ENCODE measurements at places on chromosomes 7 and 10. TPM values are rescaled to one million over a fixed set of nuclear protein-coding genes. Genes with fewer than 3 reads are reported as not detected.

DNA sequence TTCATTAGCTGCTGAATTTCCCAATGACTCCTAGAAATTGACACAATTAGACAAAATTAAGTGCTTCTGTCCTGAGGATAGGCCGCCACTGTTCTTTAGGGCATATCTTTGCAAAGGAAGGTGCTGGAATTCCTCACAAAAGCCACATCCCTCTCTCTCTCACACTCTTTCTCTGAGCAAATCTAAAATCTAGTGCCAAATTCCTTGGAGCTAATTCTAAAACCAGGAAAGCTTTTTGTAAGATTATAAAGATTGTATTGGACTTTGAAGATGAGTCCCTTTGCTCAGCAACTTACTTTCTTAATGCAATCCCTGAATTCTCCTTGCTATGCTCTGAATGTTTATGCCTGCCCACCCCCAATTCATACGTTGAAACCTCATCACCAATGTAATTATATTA, 288.9 kb downstream of the KCNMA1 start:
- H3K27ac ChIP-seq: no peak overlapping the region
- H3K4me1 ChIP-seq: no peaks in the 10 kb centered on the region
- H3K27me3 ChIP-seq: no peaks in the 10 kb centered on the region
- no peak for DNase-seq

DNA sequence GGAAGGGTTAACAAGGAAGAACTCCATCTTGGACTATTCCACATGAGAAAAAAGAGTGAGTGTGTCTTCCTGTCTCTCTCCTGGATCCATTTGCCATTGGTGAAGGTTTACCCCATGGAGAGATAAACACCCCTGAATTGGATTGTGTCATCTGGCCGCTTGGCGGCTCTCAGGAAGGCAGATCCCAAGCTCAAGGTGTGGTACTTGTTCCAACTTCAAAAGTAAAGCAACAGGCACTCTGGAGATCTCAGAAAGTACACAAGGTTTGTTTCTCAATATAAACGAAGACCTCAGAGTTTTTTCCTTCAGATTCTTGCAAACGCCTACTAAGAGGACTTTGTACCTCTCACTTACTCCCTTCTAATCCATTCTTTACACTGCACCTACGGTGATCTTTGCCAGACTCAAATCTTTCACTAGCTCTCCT, 116.7 kb downstream of the REEP3 start:
- no peaks in the 10 kb centered on the region for H3K36me3 ChIP-seq
- H3K4me3 ChIP-seq: no peak overlapping the region
- H3K27ac ChIP-seq: no peak overlapping the region
- no peaks in the 10 kb centered on the region for H3K27me3 ChIP-seq
- H3K4me1 ChIP-seq: no peaks in the 10 kb centered on the region
- DNase-seq: no peak

DNA sequence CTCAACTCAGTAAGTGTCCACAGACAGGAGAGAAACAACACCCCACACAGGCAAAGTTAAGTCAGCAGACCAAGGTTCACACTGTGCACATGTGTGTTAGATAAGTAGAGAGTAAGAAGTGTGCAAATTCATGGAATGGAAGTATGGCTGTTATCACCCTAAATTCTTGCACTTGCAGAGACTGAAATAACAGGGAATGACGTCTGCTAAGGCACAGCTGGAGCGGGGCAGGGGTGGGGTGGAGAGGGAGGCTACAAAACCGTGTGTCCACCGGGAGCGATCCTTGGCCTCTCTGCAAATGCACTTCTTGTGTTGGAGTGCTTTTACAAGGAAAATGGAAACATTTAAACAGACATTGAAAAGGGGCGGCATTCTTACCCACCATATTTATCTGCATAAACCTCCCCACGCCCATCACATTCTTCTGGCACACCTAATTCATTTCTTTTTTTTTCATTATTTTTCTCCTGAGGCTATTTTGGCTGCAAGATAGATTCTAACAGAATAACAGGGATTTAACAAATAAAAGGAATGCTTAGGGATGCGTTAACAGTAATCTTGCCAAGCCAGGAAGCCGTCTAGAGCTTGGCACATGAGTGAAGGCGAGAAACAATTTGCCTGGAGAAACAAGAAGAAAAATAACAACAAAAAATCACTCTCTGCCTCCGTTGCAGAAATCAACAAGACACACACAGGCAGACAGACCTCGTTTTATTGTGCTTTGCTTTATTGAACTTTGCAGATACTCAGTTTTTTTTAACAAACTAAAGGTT, 30.1 kb downstream of the TNS3 start:
- peaks cover 30% of the 10 kb centered on the region for H3K4me1 ChIP-seq
- H3K27me3 ChIP-seq: no peaks in the 10 kb centered on the region
- no peak overlapping the region for H3K4me3 ChIP-seq
- peaks cover 11% of the 10 kb centered on the region for H3K36me3 ChIP-seq
- peak overlapping the region; percentile 40 for H3K27ac ChIP-seq

- H3K27ac ChIP-seq: no peak overlapping the region
- H3K36me3 ChIP-seq: peaks cover 87% of the 10 kb centered on the region
- H3K4me1 ChIP-seq: peaks cover 40% of the 10 kb centered on the region
Observed at GRCh38 chr7:30430276-30430675, 48.3 kb downstream of the NOD1 start.

- H3K27ac ChIP-seq: no peak overlapping the region
- peaks cover 33% of the 10 kb centered on the region for H3K4me1 ChIP-seq
- H3K4me3 ChIP-seq: no peak overlapping the region
Observed at GRCh38 chr10:97647556-97647955, 7.1 kb downstream of the PI4K2A start.

DNA sequence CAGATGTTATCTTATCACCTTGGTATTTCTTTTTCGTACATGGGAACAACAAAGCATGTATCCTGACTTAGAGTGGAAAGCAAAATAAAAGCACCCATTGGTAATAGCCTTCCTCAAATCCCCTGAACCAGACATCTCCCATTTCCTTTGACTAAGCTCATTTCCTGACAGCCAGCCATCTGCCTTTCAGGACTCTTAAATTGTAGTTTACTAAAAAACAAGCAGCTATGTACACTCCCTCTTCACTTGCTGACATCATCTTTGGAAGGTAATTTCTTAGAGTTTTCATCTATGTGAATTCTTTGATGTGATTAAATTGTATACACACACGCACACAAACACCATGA, 40.7 kb downstream of the ARL4A start:
- H3K36me3 ChIP-seq: no peaks in the 10 kb centered on the region
- H3K4me3 ChIP-seq: no peak overlapping the region
- peaks cover 15% of the 10 kb centered on the region for H3K4me1 ChIP-seq
- peak overlapping the region; percentile 71 for H3K27ac ChIP-seq
- H3K27me3 ChIP-seq: no peaks in the 10 kb centered on the region

DNA sequence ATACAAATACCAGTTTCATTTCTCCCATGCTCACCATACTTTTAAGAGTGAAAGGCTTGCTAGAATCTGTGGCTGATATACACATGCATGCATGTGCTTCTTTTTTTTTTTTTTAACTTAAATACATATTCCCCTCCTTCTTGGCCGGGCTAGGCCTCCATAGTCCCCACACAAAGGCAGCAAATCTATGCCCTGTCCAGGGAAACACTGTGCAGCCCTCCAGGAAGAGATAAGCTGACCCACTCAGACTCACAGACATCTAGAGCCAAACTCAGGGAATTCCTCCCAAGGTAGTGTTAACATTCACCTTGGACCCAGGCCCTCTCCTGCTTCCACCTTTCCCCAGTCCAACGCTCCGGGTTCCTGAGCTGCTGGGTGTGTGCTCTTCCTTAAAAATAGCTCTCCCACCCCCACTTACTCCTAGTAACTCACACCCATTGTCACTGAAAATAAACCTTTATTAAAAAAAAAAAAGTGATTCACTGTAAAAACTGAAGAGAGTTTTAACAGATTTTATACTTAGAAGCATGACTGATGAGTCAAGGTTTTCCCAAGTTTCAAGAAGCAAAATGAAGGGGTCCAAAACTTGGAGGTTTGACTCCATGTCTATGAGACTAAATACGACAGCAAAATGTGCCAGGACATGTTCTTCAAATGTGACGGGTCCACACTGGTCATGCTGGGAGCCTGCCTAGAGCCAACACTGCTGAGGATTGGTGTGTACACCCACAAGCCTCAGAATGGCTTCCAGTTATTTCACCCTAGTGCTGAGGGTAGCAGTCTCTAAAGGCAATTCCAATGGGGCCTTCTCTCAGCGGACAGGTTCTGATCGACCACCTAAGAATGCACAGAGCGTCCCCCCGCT, 159.5 kb downstream of the GLI3 start:
- H3K36me3 ChIP-seq: no peaks in the 10 kb centered on the region
- H3K27ac ChIP-seq: no peak overlapping the region
- no peak overlapping the region for H3K4me3 ChIP-seq
- peaks cover 9% of the 10 kb centered on the region for H3K4me1 ChIP-seq

DNA sequence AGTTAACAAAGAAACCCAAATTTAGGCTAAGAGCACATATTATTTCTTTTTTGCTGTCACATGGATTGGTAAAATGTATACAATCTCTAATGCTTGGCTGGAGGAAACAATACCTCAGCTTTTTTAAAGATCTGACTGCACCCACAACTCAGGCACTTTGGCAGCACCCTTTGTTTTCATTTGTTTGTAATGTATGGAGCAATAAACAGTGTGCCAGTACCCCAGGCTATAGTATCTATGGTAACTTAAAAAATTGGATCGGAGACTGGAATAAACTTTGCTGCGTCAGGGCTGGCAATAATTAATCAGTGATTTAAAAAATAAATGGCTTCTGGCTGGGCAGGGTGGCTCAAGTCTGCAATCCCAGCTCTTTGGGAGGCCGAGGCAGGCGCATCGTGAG, 27.2 kb downstream of the POLR1F start:
- no peak overlapping the region for H3K4me3 ChIP-seq
- no peaks in the 10 kb centered on the region for H3K36me3 ChIP-seq

GRCh38 chr10:36042135-36042534, 400.0 kb upstream of the FZD8 start:
- no peaks in the 10 kb centered on the region for H3K4me1 ChIP-seq
- no peak for DNase-seq
- no peak overlapping the region for H3K27ac ChIP-seq
- H3K36me3 ChIP-seq: no peaks in the 10 kb centered on the region

- no peaks in the 10 kb centered on the region for H3K36me3 ChIP-seq
- DNase-seq: no peak
- no peak overlapping the region for H3K27ac ChIP-seq
- H3K4me3 ChIP-seq: no peak overlapping the region
- H3K4me1 ChIP-seq: no peaks in the 10 kb centered on the region
Observed at GRCh38 chr10:78870458-78870857, 198.3 kb upstream of the ZMIZ1 start.

- no peaks in the 10 kb centered on the region for H3K27me3 ChIP-seq
- H3K27ac ChIP-seq: no peak overlapping the region
- H3K4me3 ChIP-seq: no peak overlapping the region
- no peaks in the 10 kb centered on the region for H3K36me3 ChIP-seq
- H3K4me1 ChIP-seq: no peaks in the 10 kb centered on the region
Observed at GRCh38 chr7:124956160-124956559, 26.5 kb upstream of the POT1 start.

GRCh38 chr7:2191016-2191415, 41.7 kb downstream of the MAD1L1 start:
- no peaks in the 10 kb centered on the region for H3K27me3 ChIP-seq
- no peak overlapping the region for H3K27ac ChIP-seq
- H3K4me3 ChIP-seq: no peak overlapping the region

PPRC1 gene
- 10.0 TPM for total RNA-seq

SPDYE18 gene
- 0.46 TPM for total RNA-seq

CPVL gene
- total RNA-seq: 172 TPM

KRIT1 gene
- 22.1 TPM for total RNA-seq
